Psoas muscle (tissue), 8 donors: ENCODE measurements at places on chromosomes 6 and 20. TPM values are rescaled to one million over a fixed set of nuclear protein-coding genes. Genes with fewer than 3 reads are reported as not detected.

CDSN gene
- not detected for polyA plus RNA-seq

- H3K36me3 ChIP-seq = no peaks in the 10 kb centered on the region
- H3K4me1 ChIP-seq = no peaks in the 10 kb centered on the region
- H3K27ac ChIP-seq = no peak overlapping the region
- DNase-seq = no peak
Measured at GRCh38 chr6:106677282-106677681, 47.9 kb downstream of the QRSL1 start.

DNA sequence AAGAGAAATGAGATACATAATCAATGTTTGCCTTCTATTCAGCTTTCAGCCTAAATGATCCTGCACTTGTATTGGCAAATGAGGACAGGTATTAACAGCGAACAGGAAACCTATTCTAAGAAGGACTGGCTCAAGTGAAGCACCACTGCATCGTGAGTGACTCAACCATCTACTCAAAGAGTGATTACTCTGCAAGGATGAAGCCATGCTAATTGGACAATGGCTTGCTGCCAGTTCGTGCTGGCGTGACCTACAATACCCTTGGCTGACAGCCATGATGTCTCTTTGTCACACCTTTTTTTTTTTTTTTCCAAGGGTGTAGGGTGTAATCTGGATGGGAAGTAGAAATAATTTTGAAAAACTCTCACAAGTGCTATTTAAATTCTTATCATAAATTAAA, 104.9 kb downstream of the GJA10 start:
- peaks cover 30% of the 10 kb centered on the region for H3K4me1 ChIP-seq
- H3K27me3 ChIP-seq = no peaks in the 10 kb centered on the region
- no peak overlapping the region for H3K27ac ChIP-seq

NOTCH4 gene
- 10.4 TPM for polyA plus RNA-seq

TNXB gene
- polyA plus RNA-seq = 13.6 TPM

GRCh38 chr6:15296735-15297134, 50.9 kb downstream of the JARID2 start:
- no peaks in the 10 kb centered on the region for H3K27me3 ChIP-seq
- H3K4me1 ChIP-seq = peaks cover 48% of the 10 kb centered on the region
- no peaks in the 10 kb centered on the region for H3K36me3 ChIP-seq
- no peak overlapping the region for H3K27ac ChIP-seq
- H3K4me3 ChIP-seq = no peak overlapping the region
